ENCODE measurements at places on chromosomes 5 and 9. TPM values are rescaled to one million over a fixed set of nuclear protein-coding genes. Genes with fewer than 3 reads are reported as not detected.
A peak's percentile ranks its signal among the peaks of the same experiment; 100 is the strongest.

Gene PCYOX1L
- total RNA-seq, result 13.1 TPM

Gene BAAT
- total RNA-seq, result not detected

Gene SPATA31D4
- total RNA-seq, result not detected

Gene SLC34A1
- total RNA-seq, result not detected

Gene RAPGEF6
- total RNA-seq, result 18.5 TPM

Gene LRRTM2
- total RNA-seq, result 0.51 TPM

Gene NUTM2F
- total RNA-seq, result not detected

Gene ECM2
- 0.17 TPM for total RNA-seq

DNA sequence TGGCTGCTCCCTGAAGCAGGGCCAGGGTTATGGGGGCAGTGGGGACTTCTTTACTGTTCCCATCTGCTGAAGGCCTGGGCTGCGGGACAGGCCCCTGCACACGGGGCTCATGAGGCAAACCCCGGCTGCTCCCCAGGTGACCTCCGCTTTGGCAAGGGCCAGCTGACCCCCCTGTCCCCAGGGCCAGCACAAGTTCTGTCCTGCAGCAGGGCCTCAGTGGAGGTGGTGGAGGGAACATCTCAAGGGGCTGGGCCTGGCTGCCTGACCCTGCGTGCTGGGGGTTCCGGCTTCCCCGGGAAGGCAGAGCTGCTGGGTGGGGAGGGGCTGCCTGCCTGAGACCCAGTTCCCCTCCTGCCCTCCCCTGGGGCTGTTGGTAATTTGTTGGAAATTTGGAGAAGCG, 67.4 kb upstream of the RNU6ATAC start:
- DNase-seq, result no peak

DNA sequence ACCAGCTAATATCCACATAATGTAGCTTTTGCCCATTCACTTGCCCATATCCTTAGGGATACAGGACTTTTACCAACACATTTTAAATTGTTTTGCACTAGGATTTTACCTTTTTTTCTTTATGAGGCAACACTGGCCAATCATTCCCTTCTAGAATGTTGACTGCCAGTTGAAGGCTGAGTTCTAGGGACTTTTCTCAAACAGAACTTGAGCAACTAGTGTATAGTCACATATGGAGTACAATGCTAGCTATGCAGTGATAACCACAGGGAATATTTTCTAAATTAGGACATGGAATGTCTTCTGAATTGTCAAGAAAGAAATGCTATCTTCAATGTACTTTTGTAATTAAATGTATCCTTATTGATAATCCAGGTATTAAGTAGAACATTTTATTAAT, 133.6 kb downstream of the OXCT1 start:
- DNase-seq, result no peak

DNA sequence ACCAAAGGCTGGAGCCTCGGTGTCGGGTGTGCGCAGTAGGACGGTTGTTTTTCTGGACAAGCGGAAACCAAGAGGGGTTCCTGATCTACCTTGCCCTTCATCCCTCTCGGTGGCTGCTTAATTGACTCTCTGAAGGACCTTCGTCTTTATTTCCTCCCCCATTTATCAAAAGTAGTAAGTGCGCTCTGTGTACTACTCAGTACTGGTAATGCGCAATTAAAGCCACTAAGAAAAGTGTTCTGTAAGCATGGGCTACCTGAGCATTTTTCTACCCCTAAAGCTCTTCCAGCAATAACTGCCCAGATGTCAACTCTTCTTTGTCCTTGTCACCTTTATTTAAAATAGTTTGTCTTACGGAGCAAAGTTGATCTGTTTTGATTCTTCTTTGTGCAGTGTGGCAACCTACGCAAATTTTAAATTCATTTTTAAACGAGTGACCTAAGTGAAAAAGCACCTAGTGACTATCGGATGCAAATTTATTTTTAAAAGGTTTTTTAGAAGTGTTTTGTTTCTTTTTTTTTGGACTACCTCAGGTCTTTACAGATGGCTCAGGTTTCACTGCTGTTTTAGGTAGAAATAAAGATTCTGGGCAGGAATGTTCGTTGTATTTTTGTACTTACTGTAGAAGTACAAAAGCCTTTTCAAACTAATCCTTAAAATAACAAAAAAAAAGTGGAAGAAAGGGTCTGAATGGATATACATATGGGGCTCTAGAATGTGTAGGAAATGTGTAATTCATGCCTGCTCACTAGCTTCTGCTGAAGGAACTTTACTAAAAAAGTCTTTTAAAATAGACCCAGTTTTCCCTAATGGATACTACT, 2.0 kb downstream of the JMY start:
- DNase-seq, result no peak

GRCh38 chr5:149348518-149348917, 3.2 kb downstream of the GRPEL2 start:
- no peak for DNase-seq

- peak; percentile 13 for DNase-seq
Observed at GRCh38 chr5:127002390-127002789, 28.0 kb downstream of the MARCHF3 start.

DNA sequence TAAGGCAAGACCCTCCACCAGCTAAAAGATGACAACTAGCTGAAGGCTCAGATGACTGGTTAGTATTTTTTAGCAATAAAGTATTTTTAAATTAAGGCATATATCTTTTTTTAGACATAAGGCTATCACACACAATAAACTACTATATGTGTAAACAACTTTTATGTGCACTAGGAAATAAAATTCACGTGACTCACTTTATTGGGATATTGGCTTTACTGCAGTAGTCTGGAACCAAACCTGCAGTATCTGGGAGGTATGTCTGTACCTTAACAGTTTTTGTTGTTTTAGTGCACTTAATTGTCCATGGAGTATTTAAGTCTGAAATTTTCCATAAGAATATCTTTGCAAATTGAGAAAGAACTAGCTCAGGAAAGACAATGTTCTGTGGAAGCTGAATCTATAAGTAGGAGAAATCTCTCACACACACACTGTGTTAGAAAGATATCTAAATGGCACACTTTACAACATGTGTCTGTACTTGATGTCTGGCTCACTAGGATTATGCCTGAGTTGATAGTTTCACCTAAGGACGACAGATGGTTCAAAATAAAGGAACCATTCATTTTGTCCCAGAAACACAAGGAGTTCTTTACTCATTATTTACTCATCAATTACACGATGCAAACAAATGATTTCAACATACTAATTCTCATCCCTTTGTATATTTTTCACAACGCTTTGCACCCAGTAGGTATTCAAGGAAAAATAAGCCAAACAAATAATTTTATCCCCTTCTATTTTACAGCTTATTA, 4.6 kb downstream of the RAPGEF6 start:
- no peak for DNase-seq

GRCh38 chr9:7799944-7800285, 337 bp upstream of the DMAC1 start:
- DNase-seq, result no peak

DNA sequence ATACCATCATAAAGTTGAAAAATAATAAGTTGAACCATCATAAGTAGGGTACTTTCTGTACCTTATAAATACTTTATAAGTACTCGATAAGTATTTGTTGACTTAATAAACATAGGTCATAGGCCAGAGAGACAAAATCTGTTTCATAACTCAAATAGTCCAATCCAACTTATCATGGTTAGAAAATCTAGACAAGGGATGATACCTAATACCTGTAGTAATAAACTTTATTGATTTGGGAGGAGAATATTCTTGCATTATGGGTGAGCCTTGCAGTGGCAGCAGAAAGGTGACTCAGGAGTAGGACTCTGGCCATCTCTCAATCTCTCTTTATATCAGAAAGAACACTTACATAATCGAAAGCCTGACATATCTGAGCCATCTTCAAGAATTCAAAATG, 466.8 kb upstream of the GRIN3A start:
- DNase-seq, result no peak

DNA sequence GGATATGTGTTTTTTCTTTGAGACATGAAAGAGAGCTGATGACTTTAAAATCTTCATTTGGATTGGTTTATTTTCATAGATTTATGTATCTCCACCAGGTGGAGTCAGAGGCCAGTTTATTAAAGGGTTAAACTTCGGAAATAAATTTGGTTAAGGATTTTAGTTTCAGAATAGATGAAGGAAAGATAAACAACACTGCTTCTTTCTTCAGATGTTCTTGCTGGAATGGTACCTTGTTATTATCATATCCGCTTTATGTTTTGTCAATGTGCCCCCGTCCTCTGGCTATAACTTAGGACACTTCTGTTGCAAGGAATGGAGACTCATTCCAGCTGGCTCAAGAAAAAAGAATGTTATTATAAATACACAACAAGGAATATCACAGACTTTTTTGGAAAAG, 81.2 kb downstream of the ALDH1A1 start:
- DNase-seq, result no peak

- DNase-seq, result no peak
Observed at GRCh38 chr9:112559629-112560413, 73.2 kb downstream of the KIAA1958 start.

DNA sequence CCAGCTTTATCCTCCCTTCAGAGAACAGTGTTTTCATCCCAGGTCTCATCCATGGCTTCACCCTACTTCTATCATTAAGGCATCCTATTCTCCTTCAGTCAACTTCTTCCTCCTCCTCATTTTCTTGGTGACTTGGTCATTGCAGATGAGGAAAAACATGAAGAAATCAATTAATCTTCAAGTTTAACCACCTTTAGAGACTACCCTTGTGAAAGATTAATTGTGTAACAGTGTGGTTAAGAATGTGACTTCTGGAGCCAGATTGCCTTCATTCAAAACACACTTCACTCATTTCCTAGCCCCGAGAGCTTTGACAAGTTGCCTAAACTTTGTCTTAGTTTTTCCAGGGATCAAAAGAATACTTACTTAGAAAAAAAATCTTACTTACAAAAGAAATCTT, 110.0 kb downstream of the STK32A start:
- no peak for DNase-seq

DNA sequence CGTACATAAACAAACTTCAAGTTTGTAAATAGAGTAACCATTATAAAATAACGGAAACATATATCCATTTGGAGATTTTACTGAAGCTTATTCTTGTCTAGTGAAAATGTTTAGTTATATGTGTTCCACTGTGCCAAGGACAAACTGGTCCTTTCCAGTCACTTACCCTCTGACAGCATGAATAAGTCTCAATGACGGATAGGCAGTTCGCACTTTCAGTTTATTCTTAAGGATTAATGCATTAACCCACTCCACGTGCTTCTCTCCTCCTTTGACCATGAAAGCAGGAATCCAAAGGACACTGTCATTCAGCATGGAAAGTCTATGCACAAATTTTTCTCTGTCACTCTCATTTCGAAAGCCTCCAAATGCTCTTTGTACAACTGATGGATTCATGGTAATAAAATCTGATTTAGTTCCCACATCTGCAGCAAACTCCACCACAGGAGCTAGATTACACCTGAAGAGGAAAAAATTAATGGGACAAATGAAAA, 47.1 kb downstream of the ST8SIA4 start:
- DNase-seq, result no peak

GRCh38 chr9:4515958-4516375, 25.7 kb downstream of the SLC1A1 start:
- no peak for DNase-seq

- peak; percentile 40 for DNase-seq
Observed at GRCh38 chr5:65961633-65962032, 35.3 kb downstream of the ERBIN start.

GRCh38 chr9:131240047-131240921, 36.0 kb downstream of the FAM78A start:
- DNase-seq, result no peak

- no peak for DNase-seq
Observed at GRCh38 chr5:77960863-77961396, 184.8 kb upstream of the TBCA start.

DNA sequence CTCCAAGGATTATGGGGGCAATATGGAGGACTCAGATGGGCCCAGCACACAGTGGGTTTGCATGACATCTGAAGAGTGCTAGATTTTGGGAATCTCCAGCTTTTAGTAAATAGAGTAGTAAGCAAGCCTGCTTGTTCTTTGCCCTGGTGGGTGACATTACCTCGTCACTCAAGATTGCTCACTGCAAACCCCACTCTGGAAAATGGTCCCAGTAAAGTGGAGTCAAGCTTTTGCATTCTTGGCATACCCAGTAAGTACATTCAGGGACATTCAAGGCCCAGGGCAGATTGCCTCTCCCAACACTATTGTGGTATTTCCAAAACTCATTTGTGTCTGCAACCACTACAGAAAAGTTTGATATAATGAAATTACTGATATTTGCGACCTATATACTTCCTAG, 118.5 kb downstream of the INVS start:
- DNase-seq, result no peak

GRCh38 chr5:64207978-64208377, 42.3 kb downstream of the RNF180 start:
- no peak for DNase-seq

DNA sequence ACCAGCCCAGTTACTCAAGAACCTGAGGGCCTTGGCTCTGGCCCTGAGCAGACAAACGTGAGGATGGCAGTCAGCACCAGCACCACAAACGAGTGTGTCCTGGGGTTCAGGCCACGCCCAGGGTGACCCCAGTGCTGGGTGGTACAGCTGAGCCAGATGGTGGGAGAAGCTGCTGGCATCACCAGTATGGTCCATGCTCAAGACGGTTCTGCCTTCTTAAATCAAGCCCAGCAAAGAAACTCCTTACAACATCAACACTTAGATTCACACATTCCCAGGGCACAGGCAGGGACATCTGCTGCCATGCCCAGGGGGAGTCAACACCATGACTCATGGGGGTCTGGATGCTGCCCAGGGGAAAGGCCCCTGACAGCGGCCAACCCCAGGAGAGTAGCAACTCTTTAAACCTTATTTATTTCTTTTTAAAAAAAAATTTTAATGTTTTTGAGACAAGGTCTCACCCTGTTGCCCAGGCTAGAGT, 31.3 kb downstream of the IPPK start:
- no peak for DNase-seq

DNA sequence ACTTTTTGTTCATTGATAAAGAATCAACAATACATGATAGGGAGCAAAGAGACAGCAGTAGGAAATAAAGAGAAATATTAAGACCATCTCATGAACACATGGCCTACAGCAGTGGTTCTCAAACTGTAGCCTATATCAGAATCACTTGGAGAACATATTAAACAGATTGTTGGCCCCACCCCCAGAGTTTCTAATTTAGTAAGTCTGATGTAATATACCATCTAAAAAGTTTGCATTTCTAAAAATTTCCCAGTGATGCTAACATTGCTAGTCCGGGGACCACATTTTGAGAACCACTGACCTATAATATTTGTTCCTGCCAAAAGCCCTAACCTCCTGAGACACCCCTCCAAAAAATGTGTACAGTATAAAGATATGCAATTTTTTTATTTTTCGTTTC, 306.2 kb upstream of the NREP start:
- DNase-seq, result no peak

All from Daoy (cell line).